ENCODE measurements at places on chromosomes 4 and X.

DNA sequence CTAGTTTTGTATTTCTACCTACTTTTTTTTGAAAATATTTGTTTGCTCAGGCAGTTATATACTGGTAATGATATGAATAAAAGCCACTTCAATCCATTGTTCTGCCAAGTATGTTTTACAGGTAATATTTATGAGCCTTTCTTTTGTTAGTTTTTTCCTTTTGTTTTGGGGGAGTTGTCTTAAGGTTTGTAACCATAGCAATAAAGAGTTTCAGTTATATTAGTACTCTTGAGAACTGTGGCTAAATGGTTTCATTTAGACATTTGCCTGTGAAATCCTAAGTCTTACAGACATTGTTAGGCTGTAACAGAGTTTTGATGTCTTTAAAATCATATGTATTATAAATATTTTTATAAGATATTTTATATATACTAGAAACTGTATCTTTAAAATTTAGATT lies 150.1 kb downstream of the DIPK2B start:
- DNase-seq = no peak

DNA sequence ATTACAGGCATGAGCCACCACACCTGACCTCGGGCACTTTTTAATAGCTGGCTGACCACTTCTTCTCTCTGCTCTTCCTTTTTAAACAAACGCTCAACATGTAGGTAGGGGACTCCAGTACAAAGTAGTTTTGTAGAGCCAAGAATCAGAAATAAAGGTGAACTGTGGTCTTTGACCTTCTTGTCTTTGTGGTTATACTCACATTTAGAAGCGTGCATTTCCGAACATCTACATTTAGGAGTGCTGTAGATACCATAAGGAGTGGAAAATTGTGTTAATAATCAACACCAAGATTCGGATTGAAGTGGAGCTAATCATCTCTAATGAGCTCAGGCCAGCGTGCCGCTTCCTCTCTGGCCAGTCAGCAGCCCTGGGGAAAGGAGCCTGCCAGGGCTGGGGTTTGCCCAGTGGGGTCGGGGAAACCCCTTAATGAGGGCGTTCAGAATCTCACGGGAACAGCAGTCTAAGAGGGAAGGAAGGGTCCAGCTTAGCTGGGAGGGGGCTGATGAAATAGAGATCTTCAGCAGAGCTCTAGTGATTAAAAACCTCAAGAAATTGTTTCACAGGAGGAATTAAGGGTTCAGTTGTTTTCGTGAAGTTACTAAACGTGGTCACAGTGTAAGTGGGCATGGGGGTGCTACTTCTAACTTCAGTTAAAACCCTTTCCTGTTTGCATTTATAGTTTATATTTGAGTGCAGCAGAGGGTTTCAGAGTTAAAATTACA lies 81.2 kb downstream of the GAB1 start:
- DNase-seq = no peak

GRCh38 chr4:67436742-67437141 lies 108.6 kb downstream of the CENPC start:
- DNase-seq = no peak

DNA sequence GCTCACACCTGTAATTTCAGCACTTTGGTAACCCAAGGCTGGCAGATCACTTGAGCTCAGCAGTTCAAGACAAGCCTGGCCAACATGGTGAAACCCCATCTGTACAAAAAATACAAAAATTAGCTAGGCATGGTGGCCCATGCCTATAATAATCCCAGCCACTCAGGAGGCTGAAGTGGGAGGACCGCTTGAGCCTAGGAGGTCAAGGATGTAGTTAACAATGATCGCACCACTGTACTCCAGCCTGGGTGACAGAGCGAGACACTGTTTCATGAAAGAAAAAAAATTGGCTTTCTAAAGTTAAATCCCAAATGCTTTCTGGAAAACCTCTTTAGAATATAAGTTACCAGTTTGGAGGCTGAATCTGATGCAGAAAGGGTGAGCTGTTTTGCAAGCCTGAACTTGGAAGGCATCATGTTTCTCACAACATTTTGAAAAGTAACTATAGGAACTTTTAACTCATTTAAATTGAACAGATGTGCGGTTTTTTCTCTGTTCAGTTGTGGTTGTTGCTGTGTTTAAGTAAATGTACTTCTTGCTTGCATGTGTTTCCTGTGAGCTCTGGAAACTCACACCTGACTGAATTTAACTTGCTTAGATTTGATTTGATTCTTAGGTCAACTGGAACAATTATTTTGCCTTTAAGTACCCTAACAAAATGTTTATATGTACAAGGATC lies 39.8 kb upstream of the TMEM131L start:
- DNase-seq = no peak

DNA sequence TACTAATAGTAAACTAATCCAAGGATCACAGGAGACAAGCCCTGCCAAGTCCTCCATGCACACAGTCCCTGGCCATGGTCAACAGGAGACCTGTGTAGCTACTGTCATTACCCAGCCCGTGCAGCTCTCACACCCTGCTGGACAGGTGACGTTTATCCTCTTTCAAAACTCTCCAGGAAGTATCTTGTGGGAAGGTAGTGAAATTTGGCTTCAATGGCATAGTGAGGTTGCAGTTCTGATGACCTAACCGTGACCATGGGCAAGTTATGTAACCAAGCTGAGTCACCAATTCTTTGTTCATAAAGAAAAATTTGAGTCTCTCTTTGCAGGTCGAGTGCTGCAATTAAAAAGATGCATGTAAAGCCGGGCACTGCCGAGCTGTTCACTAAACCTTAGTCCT lies 11.3 kb upstream of the SLC2A9 start:
- DNase-seq = no peak

DNA sequence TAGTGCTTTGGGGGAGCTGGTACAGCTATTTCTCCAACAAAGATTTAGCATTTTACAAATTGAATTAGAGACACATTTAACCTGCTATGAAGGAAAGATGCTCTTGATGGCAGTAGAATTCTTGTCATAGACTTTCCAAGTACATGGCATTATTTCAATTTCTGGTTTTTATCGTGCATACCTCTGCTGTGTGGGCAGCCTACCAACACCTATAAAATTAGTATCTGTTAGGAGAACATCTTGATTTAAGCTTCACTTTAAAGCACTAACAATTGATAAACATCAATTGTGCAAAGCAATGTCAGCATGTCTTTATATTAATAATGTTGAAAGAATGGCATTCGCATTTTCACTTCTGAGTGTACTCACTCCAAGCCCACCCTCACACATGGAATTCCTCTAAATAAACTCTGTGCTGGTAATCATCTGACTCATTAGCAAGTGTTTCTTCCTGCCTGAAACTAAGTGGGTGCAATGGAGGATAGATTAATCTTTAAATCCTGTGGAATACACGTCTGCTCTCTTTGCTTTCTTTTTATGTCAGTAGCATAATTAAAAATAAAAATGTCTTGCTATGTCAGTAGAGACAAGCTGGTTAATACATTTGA lies 279.8 kb upstream of the MAGEB18 start:
- DNase-seq = no peak

- DNase-seq = no peak
Observed at GRCh38 chr4:9704551-9705332, 76.7 kb upstream of the DRD5 start.

GRCh38 chrX:109920325-109920724 lies 82.6 kb upstream of the TMEM164 start:
- DNase-seq = no peak

DNA sequence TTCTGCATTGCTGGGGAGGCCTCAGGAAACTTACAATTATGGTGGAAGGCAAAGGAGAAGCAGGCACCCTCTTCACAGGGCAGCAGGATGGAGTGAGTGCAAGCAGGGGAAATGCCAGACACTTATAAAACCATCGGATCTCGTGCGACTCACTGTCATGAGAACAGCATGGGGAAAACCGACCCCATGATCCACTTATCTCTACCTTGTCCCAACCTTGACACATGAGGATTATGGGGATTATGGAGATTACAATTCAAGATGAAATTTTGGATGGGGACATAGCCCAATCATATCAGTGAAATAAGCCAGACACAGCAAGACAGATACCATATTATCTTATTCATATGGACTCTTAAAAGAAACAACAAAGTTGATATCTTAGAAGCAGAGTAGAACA lies 134.9 kb downstream of the C4orf33 start:
- no peak for DNase-seq

- no peak for DNase-seq
Observed at GRCh38 chr4:19969492-19969891, 282.2 kb upstream of the SLIT2 start.

GRCh38 chr4:165877286-165877685 lies 4.2 kb downstream of the TLL1 start:
- no peak for DNase-seq

GRCh38 chrX:77087529-77088169 lies 359.5 kb upstream of the FGF16 start:
- DNase-seq = no peak

- DNase-seq = no peak
Observed at GRCh38 chrX:155215443-155216178, 649 bp upstream of the VBP1 start.

- no peak for DNase-seq
Observed at GRCh38 chrX:11321986-11322385, 28.8 kb downstream of the AMELX start.

- no peak for DNase-seq
Observed at GRCh38 chr4:135966936-135967335, 1565.4 kb downstream of the PCDH18 start.

- DNase-seq = no peak
Observed at GRCh38 chrX:28351801-28352200, 235.4 kb upstream of the IL1RAPL1 start.

GRCh38 chr4:103450693-103451092 lies 252.6 kb upstream of the CENPE start:
- no peak for DNase-seq

- DNase-seq = no peak
Observed at GRCh38 chrX:72045552-72046277, 86.0 kb downstream of the RTL5 start.

- DNase-seq = no peak
Observed at GRCh38 chr4:129008096-129008495, 85.2 kb downstream of the SCLT1 start.

DNA sequence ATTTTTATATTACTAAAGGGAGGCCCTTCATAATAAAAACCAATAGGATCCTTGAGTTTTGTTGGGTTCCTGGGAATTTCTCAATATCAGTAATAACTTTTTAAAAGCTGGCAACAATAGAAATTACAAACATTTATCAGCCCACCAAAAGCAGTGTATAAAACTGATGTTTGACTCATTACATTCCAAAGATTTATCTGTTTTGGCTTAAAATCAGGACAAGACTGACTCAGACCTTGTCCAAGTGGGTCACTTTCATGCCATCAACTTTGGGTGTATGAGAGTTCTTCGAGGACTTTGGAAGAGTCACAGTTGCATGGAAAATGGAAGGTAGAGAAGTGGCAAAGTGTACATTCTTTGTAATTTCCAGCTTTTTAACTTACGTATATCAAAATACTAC lies 102.8 kb downstream of the FRMPD4 start:
- no peak for DNase-seq

All from stimulated activated CD8-positive, alpha-beta memory T cell treated with anti-CD3 and anti-CD28 coated beads, Interleukin-15, amount 100 ng/mL, for 24 hours (primary cell).